ENCODE measurements at places on chromosomes 6 and 20.

GRCh38 chr6:20943040-20943627, 408.9 kb downstream of the CDKAL1 start:
- no peak for DNase-seq

GRCh38 chr20:58567437-58567836, 52.2 kb upstream of the APCDD1L start:
- DNase-seq, result no peak

DNA sequence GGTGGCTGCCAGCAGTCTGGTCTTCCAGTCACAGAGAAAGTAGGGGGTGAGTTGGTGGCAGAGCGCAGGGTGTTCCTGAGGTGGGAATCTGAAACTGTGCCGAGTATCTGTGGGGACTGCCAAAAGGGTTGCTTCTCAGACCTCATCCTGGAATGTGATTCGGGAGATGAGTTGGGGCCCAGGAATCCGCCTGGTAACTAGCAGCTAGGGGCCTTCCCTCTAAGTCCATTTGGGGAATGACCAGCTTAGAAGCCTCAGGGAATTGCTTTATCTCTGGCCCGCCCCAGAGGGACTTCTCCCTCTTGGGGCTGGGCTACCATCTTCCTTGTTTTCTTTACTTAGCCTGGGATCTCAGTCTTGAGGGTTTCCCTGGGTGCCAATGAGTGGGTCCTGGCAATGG, 49.6 kb downstream of the MOCS1 start:
- DNase-seq, result no peak

GRCh38 chr6:111823831-111824607, 49.2 kb downstream of the FYN start:
- DNase-seq, result no peak

- DNase-seq, result no peak
These were observed 9.2 kb downstream of the SLCO4A1 start for GRCh38 chr20:62651285-62652021.

GRCh38 chr6:53793318-53794136, 1.3 kb upstream of the LRRC1 start:
- peak; percentile 54 for DNase-seq

Data from caudate nucleus (tissue), 63 donors.